Ureter (tissue), 1 donor: ENCODE measurements at places on chromosomes 12 and 14.

- DNase-seq = no peak
Measured at GRCh38 chr12:6253278-6253677, 53.1 kb downstream of the CD9 start.

GRCh38 chr14:92690171-92691011, 58.0 kb downstream of the LGMN start:
- no peak for DNase-seq

GRCh38 chr12:13142747-13143146, 39.3 kb upstream of the GSG1 start:
- no peak for DNase-seq

DNA sequence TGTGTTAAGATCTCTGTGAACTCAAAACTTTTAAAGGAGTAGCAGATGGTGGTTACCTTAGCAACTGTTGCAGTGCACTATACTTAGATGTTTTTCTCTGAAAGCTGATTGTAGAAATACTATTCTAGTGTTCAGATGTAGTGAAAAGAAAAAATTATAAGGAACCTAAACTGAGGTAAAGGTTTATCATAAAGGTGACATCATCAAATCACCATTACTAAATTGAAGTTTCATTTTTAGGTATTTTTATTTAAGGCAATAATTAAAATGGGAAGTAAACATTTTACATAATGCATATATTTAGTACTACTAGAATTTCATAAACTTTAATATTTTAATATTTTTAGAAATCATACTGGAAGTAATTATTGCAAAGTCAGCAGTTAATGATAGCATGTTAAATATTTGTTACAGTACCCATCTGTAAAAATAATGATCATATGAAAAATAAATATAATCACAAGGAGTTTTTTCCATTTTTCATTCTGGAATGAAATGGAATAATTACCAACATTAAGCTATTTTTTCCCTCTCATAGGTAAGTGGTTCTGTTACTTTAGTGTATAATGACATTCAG, 141.1 kb upstream of the NAV3 start:
- DNase-seq = no peak

GRCh38 chr12:123833830-123834229, 71.7 kb downstream of the DNAH10 start:
- DNase-seq = no peak
